ENCODE measurements at places on chromosomes 13 and 19. TPM values are rescaled to one million over a fixed set of nuclear protein-coding genes. Genes with fewer than 3 reads are reported as not detected.

The OR7A5 gene
- not detected for total RNA-seq

The LILRA1 gene
- not detected for total RNA-seq

The TUBA3C gene
- 189 TPM for total RNA-seq

GRCh38 chr19:19062454-19063182 is 1.2 kb upstream of the SLC25A42 start:
- peak; percentile 75 for DNase-seq
